T-helper 9 cell (primary cell): ENCODE measurements at places on chromosomes 11 and 22.

DNA sequence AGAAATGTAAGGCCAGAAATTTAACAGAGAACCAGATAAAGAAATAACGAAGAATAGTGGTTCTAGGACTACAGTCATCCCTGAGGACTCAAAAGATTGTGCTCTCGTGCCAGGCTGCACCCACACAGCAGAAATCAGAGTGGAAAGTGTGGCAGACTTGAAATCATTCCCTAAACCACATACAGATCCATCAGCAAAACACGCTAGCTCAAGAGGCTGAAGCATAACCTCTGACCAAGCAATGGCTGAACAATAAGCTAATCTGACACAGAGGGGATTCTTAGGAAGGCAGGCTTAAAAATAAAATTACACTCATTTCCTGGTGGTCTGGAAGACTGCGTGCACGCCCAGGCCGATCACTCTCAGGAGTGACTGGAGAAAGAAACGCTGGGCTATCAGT is 19.0 kb downstream of the NCF4 start:
- DNase-seq: no peak

GRCh38 chr11:117851106-117851505 is 25.4 kb downstream of the FXYD6 start:
- no peak for DNase-seq

GRCh38 chr11:103528596-103528995 is 419.4 kb downstream of the DYNC2H1 start:
- DNase-seq: no peak

GRCh38 chr11:126152586-126152985 is 58.9 kb downstream of the RPUSD4 start:
- no peak for DNase-seq

GRCh38 chr11:78429660-78430059 is 12.0 kb upstream of the GAB2 start:
- no peak for DNase-seq

GRCh38 chr11:123585706-123586105 is 68.7 kb downstream of the SCN3B start:
- DNase-seq: no peak

- no peak for DNase-seq
These were observed 26.9 kb downstream of the MMP20 start for GRCh38 chr11:102598272-102598671.

GRCh38 chr11:121337740-121338272 is 45.2 kb downstream of the SC5D start:
- no peak for DNase-seq

DNA sequence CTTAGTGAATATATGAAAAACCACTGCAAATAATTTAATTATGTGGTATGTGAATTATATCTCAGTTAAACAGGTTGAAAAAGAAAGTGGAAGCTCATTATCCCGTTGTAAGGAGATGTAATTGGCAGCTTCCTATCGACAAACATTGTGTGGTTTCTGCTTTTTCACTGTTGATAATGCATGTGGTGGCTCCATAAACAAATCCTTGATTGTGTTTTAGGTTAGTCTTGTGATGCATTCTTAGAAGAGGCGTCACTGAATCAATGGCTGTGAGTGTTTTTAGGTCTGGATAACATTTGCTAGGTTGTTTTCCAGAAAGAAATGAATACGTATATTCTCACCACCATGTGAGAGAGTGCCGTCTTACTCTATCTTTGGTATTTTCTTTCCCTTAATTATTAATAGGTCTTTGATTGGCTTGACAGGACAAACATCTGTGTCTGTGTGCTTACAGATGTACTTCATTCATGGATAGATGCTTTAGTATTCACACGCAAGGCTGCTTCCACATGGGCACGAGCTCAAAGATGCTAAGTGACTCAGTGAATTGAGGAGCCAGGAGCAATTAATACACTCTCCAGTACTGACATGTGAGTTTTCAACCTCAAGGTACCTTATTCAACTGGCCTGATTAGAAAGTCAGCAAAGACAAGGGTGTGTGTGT is 166.7 kb downstream of the TBC1D22A start:
- no peak for DNase-seq

GRCh38 chr22:43860831-43861230 is 1.5 kb downstream of the SULT4A1 start:
- DNase-seq: no peak

GRCh38 chr22:28006271-28006670 is 87.2 kb upstream of the PITPNB start:
- no peak for DNase-seq

- no peak for DNase-seq
These were observed 71.5 kb upstream of the IGLL5 start for GRCh38 chr22:22816171-22816514.

GRCh38 chr11:116582571-116582970 is 190.2 kb downstream of the BUD13 start:
- DNase-seq: no peak

GRCh38 chr22:37638391-37639069 is 939 bp upstream of the SH3BP1 start:
- DNase-seq: no peak

DNA sequence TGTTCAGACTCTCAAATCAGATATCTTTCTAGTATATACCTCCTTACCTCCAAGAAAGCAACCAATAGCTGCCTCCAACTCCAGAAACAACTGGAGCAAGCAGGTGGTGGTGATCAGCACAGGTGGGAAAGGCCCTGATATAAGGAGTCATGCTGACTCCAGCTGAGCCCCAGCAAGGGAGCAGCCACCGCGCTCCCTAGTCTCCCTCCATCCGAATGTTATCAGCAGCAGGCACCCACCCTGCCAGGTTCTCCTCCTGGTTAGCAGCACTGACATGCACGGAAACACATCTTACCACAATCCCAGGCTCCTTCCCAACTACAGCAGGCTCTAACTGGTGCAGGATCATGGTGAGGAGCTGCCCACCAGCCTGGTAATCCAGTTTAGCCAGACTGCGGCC is 18.5 kb upstream of the STK33 start:
- DNase-seq: no peak

- no peak for DNase-seq
These were observed 11.3 kb downstream of the TRIM66 start for GRCh38 chr11:8671193-8671612.
